ENCODE measurements at places on chromosomes 5 and 9.
A peak's percentile ranks its signal among the peaks of the same experiment; 100 is the strongest.

- no peak for DNase-seq
Measured at GRCh38 chr5:82749461-82749820, 327.8 kb downstream of the TMEM167A start.

DNA sequence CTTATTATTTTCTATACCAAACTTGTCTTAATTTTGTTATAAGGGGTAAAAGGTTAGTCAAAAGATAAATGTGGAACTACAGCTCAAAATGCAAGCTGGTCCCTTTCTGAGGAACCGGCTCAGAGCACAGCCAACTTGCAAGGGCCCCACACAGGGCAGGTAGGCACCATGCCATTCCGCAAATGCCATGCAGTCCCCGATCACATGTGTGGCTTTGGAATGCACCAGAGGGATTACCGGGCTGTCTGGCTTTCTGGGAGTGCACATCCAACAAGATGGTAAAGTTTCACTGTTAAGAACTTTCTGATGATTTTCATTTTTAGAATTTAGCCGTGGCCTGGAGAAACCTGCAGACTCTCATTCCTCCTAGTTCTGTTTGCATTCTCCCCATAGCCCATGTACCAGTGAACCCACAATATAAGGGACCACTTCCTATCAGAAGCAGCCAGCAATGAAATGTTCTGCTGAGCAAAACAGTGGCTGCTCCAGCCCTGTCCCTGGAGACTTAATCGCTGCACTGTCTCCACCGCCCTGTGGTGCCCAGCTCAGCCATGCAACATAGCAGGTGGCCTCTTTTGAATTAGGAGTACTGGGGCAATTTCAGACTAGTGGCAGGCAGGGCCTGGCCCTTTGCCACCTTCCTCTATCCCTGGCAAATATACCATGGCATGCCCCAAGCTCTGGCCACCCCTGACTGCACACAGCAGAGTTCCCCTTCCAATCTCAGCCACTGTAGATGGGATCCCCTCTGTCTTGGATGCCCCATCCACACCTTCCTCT lies 11.4 kb downstream of the SHB start:
- DNase-seq, result no peak

DNA sequence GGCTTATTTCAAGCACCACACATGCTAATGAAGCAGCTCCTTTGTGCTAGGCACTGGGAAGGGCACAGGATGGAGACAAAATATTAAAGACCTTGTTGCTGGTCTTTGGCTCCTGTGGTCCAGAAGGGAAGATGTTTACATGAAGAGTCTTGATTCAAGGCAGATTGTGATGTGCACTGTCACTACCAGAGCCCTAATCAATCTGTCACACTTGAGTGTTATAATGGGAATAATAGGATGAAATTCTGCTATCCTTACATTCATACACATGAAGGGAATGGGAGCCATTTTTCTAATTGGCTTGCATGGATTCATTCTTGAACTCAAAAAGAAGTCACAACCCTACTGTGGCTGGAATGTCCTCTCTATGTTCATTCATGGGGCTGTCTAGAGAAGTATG lies 203.0 kb downstream of the SEC61B start:
- DNase-seq, result no peak

DNA sequence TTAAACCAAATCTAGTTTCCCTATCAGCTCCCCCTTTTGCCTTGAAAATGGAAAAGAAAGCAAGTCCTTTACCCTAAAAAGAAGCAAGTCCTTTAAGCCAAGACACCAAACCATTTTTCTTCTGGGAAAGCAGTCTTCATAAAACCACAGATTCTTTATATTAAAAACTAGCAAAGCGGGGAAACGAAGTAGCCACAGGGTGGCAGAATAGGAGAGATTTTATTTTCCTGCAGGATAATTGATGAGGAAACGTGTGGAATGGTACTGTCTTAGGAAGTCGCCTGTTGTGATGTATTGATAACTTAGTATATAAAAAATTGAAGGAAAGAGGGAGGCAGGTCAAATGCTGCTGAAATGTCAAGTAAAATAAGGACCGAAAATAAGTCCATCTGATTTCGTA lies 41.1 kb downstream of the ZNF883 start:
- no peak for DNase-seq

DNA sequence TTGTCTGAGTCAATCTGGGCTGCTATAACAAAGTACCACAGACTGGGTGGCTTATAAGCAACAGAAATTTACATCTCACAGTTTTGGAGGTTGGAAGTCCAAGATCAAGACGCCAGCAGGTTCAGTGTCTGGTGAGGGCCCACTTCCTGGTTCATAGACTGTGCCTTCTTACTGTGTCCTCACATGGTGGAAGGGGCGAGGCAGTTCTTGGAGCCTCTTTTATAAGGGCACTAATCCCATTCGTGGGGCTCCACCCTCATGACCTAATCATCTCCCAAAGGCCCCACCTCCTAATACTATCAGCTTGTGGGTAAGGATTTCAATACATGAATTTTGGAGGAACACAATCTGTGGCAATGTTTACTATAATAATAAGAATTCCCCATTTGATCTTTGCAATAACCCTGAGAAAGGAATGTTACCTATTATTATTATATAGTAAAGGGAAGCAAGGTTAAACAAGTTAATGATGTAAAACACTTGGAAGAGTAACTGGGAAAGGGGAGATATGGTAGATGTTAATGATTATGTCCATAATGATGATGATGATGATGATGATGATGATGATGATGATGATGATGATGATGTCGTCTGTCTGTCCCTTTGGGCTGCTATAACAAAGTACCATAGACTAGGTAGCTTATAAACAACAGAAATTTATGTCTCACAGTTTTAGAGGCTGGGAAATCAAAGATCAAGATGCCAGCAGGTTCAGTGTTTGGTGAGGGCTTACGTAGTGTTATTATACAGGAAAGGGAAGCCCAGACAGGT lies 40.8 kb downstream of the WHRN start:
- DNase-seq, result no peak

DNA sequence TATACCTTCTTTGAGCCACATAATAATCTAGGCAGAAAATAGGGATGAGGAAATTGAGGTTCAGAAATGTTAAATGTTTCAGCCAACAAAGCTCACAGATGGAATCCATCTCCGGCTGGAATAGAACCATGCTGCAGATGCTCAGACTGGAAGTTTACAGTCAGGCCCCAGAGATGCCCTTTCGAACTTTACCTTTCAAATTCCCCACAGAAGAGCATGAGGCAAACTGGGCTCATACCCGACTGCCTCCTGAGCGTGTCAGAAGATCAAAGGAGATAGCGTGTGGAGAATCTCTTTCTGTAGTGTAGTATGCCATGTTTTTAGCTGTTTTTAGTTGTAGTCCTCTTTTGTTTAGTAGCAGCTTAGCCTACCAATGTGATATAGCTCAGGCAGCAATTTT lies 72.0 kb upstream of the DAP start:
- DNase-seq, result no peak

GRCh38 chr5:150656191-150657132 lies 4.6 kb upstream of the MYOZ3 start:
- DNase-seq, result peak; percentile 59

GRCh38 chr9:96321515-96321914 lies 19.5 kb upstream of the HSD17B3 start:
- no peak for DNase-seq

DNA sequence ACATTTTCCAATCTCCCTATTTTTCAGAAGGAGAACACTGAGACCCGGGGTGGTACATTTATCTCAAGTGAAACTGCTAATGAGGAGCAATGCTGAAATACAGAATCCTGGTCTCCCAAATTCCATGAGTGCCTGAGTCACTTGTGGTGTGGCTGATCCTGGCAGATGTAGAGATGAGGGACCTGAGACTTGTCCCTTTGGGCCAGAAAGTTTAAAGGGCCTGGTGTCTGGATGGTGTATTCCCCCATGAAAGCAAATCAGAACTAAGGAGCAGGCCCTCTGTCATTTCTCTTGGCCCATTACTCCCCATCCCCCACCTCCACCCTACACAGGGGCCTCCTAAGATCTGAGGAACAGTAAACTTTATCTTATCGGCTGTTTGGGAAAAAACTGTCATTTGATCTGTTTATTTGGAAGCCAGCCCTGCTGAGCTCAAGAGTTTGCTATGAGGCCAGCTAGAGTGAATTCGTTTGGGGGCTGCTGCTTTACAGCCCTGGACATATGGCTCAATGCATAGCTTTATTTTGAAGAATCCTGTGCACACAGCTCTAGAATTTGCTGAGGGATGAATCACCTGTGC lies 140.3 kb downstream of the LHFPL2 start:
- no peak for DNase-seq

DNA sequence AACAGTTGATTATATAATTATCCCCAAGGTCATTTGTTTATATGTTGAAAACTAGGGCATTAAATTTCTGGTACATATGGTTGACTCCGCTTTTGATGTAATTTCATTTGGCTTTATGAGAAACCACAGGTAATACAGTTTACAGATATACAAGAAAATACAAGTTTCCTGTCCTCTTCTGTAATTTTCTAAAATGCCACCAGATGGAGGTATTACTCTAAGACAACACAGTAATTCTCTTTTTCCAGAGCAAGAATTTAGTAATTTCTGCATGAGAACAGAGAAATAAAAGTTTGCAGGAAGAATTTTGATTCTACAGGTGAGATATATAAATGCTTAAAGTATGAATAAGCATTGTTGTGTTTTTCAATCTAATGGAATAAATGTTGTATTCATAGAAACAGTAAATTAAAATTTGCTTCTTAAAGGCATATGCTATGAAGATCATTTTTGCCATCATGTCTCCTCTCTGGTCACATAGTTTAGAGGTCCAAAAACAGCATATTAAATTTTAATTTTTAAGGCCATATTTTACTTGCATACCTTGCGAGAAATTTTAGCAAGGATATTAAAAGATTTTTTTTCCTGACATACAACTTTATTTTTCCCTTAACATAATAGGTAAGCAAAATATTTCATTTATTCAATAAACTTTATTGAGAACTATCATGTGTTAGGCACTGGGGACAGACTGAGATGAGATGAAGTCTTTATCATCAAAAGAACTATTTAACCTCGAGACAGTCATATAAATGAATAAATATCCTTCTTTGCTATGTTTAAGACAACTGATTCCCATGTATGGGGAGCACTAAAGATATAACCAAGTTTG lies 22.7 kb downstream of the CHD1 start:
- DNase-seq, result no peak
